Liver (tissue), 10 donors: ENCODE measurements at places on chromosomes 2 and 18.
A peak's percentile ranks its signal among the peaks of the same experiment; 100 is the strongest.

GRCh38 chr2:29114586-29114945, 649 bp upstream of the CLIP4 start:
- no peak for DNase-seq

DNA sequence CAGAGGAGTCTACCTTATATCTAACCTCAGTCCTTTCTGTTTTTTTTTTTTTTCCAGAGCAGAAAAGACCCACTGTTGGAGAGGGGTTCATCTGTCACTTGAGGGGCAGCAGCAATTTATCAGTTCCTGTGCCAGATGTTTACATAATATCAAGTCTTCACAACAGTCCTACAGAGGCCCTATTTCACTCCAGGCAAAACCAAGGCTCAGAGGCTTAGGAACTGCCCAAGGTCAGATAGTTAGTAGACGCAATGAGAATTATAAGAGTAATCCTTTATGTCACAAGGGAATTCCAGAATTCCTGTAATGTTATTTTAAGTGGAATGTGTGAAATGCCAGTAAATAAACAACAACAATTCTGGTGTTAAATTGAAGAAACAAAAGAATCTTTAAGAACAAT, 696.1 kb downstream of the NRXN1 start:
- no peak for DNase-seq

DNA sequence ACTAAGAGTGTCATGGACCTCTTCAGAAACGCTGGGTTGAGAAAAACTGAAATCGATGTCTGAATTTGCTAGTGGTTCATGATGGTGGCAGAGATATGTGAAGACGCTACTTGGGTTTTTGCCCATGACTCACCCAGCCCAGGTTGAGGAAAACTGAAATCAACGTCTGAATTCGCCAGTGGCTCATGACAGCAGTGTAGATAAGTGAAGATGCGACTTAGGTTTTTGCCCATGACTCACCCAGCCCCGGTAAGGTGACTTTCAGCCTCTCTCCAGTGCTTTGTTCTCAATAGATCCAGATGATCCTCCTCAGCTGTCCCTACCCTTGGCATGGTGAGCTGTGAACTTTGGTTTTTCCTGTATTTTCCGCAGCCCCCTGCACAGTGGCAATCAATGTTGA, 105.3 kb upstream of the SIX3 start:
- no peak for DNase-seq

GRCh38 chr18:74512321-74513053, 16.3 kb downstream of the CNDP2 start:
- DNase-seq = no peak

GRCh38 chr2:26558271-26559043, 80.5 kb upstream of the OTOF start:
- DNase-seq = no peak

DNA sequence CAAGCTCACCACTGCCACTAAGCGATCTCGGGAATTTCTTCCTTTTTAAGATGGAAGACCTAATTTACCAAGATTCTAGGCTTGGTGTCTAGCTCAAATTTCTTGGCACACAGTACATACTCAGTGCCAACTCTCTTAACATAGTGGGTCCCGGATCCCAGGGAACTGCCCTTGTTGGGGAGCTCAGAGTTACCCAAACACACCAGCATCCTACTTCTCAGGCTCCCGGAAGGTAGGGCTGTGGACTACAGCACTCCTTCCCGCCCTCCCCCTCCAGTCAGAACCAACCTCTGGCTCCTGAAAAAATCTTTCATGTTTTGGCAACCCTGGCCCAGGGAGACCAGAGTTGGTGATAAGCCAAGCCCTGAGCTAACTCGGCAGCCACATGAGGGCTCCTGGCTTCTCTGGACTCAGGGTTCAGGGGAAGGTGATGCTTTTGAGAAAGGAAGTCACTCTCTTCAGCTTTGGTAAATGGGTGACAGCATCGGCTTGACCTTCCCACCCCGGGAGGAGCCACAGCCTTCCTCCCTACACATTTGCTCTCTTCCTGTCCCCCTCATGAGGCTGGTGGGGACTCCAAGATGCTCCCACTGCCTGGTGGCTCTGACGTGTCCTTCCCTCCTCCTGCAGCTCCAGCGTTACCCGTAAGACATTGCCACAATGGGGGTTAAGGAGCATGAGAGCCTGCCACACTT, 8.8 kb downstream of the ODC1 start:
- DNase-seq = no peak

GRCh38 chr2:234680688-234681619, 184.1 kb upstream of the ARL4C start:
- DNase-seq = no peak

- DNase-seq = no peak
These were observed 237.0 kb upstream of the FOSL2 start for GRCh38 chr2:28155627-28156026.

GRCh38 chr2:57497489-57498096, 549.0 kb upstream of the VRK2 start:
- DNase-seq = peak; percentile 35

GRCh38 chr2:145230546-145230945, 710.6 kb upstream of the ZEB2 start:
- no peak for DNase-seq

GRCh38 chr18:1578505-1578904, 673.8 kb downstream of the ADCYAP1 start:
- no peak for DNase-seq

DNA sequence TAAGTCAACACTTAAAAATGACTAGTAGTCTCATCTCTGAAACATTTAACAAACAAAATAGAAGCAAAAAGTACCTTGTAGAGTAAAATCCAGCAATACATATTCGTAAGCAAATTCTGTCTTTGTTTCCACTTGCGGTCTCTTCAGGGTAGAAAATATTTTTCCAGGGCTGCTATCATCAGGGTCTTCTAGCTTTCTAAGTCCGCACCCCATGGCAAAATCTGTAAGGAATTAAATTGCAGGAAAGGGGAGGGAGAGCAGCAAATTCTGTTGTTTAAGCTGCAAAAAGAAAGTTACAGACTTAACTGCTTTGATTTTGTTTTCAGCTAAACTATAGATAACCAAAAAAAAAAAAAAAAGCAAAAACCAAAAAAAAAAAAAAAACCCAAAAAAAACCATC, at the start of gene RFTN2:
TSS of gene RFTN2 (minus strand) at position 342 of the 400 bp plus-strand sequence. CDS start at position 213, 129 bp downstream.
- no peak for DNase-seq

GRCh38 chr2:205758051-205758450, 75.8 kb downstream of the NRP2 start:
- DNase-seq = no peak

DNA sequence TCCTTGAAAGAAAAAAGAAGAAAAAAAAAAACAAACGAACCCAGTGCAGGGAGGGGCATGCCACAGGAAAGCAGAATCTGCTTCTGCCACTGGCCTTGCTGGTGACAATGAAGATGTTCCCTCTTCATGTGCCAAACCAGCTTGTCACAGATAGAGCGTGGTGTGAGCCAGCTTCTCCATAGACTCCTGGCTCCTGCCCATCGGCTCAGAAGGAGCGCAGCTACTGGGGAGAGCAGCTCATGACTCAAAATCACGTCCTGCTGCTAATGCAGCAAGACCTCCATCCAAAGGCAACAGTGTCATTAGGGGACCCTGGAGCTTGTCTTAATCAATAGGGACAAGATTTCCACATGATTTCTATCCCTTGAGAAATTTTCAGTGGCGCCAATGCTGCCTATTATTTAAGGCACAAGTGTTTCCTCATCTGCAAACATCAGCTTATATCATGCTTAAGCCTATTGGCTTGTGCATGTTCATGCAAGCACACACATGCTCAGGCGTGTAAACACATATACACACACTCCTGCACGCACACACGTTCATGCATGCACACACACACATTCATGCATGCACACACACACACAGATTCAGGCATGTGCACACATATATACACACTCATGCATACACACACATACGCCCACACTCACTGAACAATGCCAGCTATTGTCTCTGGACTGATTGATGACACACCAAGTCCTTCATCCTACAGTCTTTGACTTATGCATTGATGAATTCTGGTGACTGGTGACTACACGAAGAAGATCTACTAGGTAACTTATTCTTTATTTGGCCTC, 682.0 kb upstream of the ID2 start:
- no peak for DNase-seq

GRCh38 chr2:23824777-23825212, 102.1 kb downstream of the ATAD2B start:
- DNase-seq = no peak

DNA sequence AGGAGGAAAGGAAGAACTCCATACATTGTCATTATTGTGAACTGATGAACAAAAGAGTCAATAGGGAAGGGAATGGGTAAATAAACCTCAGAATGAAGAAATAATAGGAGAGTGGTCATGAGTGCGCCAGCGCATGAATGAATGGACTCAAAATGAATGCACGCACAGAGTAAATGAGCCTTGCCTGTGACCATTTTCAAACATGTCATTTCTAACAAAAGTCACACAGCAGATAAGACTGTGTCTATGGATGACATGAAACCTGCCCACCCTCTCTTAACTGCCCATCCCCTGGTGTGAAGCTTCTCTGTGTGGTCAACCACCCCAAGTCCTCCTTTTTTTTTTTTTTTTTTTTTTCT, 121.1 kb upstream of the TEX51 start:
- DNase-seq = no peak

GRCh38 chr2:162506706-162507105, 162.8 kb downstream of the GCA start:
- DNase-seq = no peak

DNA sequence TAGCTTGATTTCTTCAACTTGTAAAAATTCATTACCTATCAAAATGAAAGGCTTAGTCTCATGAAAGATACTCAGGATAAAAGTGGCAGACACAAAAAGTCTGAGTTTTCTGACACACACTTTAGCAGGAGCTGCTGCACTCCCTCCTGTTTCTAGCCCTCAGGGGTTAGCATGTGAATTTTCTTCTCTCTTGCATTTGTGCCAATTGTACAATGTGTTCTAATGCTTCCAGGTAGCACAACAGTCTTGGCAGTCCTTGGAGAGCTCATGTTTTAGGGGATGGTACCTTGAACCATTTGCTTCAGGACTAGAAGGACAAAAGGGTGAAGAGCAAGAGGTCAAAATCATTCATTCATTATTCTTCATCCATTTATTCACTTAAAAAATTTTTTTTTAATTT, 316.8 kb downstream of the AFF3 start:
- DNase-seq = no peak

- DNase-seq = no peak
These were observed 23.4 kb upstream of the REEP1 start for GRCh38 chr2:86360776-86361175.

GRCh38 chr2:39568561-39569006, 97.1 kb upstream of the TMEM178A start:
- DNase-seq = no peak

- no peak for DNase-seq
These were observed 667.1 kb downstream of the IRS1 start for GRCh38 chr2:226132323-226133215.

- no peak for DNase-seq
These were observed 796.6 kb downstream of the ERBB4 start for GRCh38 chr2:211741966-211742365.
